ENCODE measurements at places on chromosomes 1 and 21. TPM values are rescaled to one million over a fixed set of nuclear protein-coding genes. Genes with fewer than 3 reads are reported as not detected.

GRCh38 chr1:76682138-76682537 lies 185.1 kb upstream of the ST6GALNAC5 start:
- H3K27ac ChIP-seq, result no peak overlapping the region
- no peak for DNase-seq
- H3K36me3 ChIP-seq, result no peaks in the 10 kb centered on the region
- no peaks in the 10 kb centered on the region for H3K4me1 ChIP-seq
- H3K27me3 ChIP-seq, result no peaks in the 10 kb centered on the region

DNA sequence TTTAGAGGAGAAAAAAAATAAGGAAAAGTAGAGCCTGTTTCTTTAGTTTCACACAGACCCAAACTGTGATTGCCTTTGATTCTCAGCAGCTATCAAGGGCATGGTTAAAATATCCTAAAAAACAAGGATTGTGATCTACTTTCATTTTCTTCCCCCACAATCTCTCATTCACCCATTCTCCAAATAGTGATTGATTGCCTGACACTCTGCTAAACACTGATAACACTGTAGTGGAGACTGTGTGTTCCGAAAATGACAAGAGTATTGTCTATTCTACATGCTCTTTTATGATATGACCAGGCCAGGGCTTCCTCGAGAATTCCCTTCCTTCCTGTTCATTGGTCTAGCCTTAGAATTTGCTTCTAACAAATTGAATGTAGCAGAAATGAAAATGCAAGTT lies 40.2 kb downstream of the PRMT6 start:
- no peak overlapping the region for H3K4me3 ChIP-seq
- no peaks in the 10 kb centered on the region for H3K27me3 ChIP-seq
- no peak for DNase-seq
- H3K4me1 ChIP-seq, result no peaks in the 10 kb centered on the region
- no peak overlapping the region for H3K27ac ChIP-seq

DNA sequence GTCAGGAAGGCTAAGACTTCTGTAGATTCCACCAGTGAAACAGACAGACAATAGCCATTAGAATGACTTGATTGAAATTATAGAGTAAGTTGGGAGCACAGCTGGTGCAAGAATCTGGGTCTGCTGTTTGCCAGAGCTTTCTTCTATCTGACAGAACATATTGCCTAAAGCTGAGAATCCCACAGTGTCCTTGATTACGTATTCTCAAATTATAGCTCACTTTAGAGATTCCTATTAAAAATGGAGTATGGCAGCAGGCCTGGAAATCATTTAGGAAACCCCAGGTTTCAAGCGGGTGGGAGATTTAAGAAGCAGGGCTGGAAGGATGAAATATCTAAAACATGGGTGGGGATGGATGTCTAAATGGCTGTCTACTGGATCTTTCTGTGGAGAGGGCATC lies 639.7 kb upstream of the CXADR start:
- H3K4me1 ChIP-seq, result no peaks in the 10 kb centered on the region
- no peak overlapping the region for H3K27ac ChIP-seq
- no peak for DNase-seq
- no peaks in the 10 kb centered on the region for H3K27me3 ChIP-seq
- H3K36me3 ChIP-seq, result no peaks in the 10 kb centered on the region

TSPAN2 gene
- 4.1 TPM for total RNA-seq

GRCh38 chr1:240804475-240804874 lies 192.5 kb upstream of the GREM2 start:
- no peaks in the 10 kb centered on the region for H3K4me1 ChIP-seq
- DNase-seq, result no peak
- H3K27me3 ChIP-seq, result no peaks in the 10 kb centered on the region
- no peaks in the 10 kb centered on the region for H3K36me3 ChIP-seq

DNA sequence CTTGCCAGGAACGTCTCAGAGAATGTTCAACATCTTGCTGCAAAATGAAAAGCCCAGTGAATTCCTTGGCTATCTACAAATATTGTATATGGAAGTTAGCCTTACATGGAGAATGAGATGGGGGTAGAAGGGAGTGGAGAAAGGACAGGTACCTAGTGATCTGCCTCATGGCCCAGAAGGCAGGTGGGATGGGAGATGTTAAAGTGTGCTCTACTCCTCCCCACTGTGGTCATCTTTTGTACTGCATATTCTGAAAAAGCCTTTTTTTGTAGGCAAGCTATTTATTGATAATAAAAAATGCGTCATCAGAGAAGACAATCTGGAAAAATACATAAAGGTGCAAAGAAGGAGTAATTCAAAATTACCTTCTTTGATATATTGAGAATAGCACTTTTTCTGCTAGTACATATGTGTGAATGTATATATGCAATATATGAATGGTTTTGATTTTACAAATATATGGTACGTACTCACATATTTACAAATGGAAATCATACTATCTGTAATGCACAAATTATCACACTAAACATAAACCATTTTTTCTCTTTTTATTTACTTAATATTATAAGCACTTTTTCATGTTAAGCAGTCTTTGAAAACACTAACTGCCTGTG lies 19.1 kb upstream of the SLC5A9 start:
- DNase-seq, result no peak
- no peaks in the 10 kb centered on the region for H3K4me1 ChIP-seq
- H3K27ac ChIP-seq, result no peak overlapping the region

GRCh38 chr1:74674278-74675048 lies 871 bp upstream of the ERICH3 start:
- H3K36me3 ChIP-seq, result no peaks in the 10 kb centered on the region
- H3K27me3 ChIP-seq, result no peaks in the 10 kb centered on the region
- H3K4me3 ChIP-seq, result no peak overlapping the region
- H3K27ac ChIP-seq, result no peak overlapping the region
- no peaks in the 10 kb centered on the region for H3K4me1 ChIP-seq

TAF5L gene
- total RNA-seq, result 10.3 TPM

CFHR4 gene
- not detected for total RNA-seq

DNA sequence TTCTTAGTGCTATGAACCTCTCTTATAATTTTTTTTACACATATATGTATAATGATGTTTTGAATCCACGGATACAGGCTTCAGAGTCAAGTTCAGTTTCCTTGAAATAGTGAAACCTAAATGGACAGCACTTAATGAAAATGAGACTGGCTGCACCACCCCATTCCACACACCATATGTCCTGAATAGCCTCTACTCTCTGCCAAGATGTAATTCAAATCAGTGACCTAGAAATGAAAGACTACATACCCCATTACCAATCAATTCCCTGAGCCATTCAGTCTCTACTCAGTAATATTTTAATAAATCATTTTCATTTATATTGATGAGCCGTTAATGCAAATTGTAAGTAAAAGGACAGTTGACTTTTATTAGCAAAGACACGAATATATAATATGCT lies 614.9 kb upstream of the TMPRSS15 start:
- H3K4me3 ChIP-seq, result no peak overlapping the region
- no peaks in the 10 kb centered on the region for H3K36me3 ChIP-seq
- no peak for DNase-seq

GRCh38 chr1:48017716-48018115 lies 20.5 kb upstream of the TRABD2B start:
- no peaks in the 10 kb centered on the region for H3K27me3 ChIP-seq
- H3K36me3 ChIP-seq, result no peaks in the 10 kb centered on the region
- H3K4me1 ChIP-seq, result no peaks in the 10 kb centered on the region
- DNase-seq, result no peak
- no peak overlapping the region for H3K27ac ChIP-seq

GRCh38 chr1:114292194-114292593 lies 138.5 kb upstream of the SYT6 start:
- no peak overlapping the region for H3K27ac ChIP-seq
- H3K36me3 ChIP-seq, result no peaks in the 10 kb centered on the region
- no peak for DNase-seq
- H3K4me3 ChIP-seq, result no peak overlapping the region

DNA sequence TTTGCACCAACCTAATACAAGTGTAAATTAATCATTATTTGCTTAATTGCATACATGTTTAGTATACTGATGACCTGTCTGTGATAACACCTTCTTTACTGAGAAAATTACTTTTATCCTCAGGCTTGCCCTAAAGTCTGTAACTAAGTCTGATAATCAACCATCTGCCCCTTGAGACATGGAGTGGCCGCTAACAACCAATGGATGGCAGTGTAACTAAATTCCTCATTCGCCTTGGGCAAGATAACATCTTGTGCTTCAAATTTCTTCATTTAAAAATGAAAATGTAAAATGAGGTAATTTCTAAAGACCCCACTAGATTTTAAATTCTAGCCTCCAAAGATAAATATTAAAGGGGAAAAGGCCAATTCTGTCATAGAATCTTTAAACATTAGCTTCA lies 85.1 kb downstream of the ENAH start:
- H3K36me3 ChIP-seq, result no peaks in the 10 kb centered on the region
- H3K27ac ChIP-seq, result no peak overlapping the region
- no peaks in the 10 kb centered on the region for H3K27me3 ChIP-seq
- H3K4me3 ChIP-seq, result no peak overlapping the region

- no peak overlapping the region for H3K27ac ChIP-seq
- H3K4me3 ChIP-seq, result no peak overlapping the region
- no peaks in the 10 kb centered on the region for H3K36me3 ChIP-seq
- no peaks in the 10 kb centered on the region for H3K27me3 ChIP-seq
- DNase-seq, result no peak
Measured at GRCh38 chr1:225355863-225356262, 72.0 kb downstream of the LBR start.

DNA sequence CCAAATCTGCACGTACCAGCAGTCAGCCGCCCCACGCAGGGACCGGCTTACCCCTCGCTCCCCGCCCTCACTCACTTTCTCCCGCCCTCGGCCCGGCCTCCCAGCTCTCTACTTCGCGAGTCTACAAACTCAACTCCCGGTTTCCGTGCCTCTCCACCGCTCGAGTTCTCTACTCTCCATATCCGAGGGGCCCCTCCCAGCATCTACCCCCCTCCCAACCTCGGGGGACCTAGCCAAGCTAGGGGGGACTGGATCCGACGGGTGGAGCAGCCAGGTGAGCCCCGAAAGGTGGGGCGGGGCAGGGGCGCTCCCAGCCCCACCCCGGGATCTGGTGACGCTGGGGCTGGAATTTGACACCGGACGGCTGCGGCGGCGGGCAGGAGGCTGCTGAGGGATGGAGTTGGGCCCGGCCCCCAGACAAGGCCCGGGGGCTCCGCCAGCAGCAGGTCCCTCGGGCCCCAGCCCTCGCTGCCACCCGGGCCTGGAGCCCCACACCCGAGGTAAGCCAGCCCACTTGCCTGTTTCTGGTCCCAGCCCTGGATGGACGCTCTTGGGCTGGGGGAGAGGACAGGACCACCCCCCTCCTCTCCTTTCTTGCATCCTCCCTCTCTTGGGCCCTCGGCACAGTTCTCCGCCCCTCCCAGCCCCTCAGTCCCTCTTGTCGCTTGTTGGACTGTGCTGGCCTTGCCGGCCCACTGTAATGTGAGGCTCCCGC lies at the start of gene ARTN:
Gene ARTN, plus strand, starts transcription at position 416 of the 715 bp plus-strand sequence. CDS start 1,856 bp downstream, outside the sequence.
- DNase-seq, result no peak
- H3K27ac ChIP-seq, result no peak within 1 kb of the TSS
- no peaks in the 10 kb centered on the region for H3K27me3 ChIP-seq
- H3K4me3 ChIP-seq, result peak within 1 kb of the TSS; percentile 21
- H3K4me1 ChIP-seq, result peaks cover 4% of the 10 kb centered on the region
- H3K36me3 ChIP-seq, result no peaks in the 10 kb centered on the region

PROK1 gene
- 39.4 TPM for total RNA-seq

HHIPL2 gene
- 0.75 TPM for total RNA-seq

TRIM33 gene
- 43.4 TPM for total RNA-seq

MIXL1 gene
- 0.57 TPM for total RNA-seq

GRCh38 chr1:17277511-17278159 lies 28.7 kb downstream of the PADI3 start:
- H3K4me1 ChIP-seq, result no peaks in the 10 kb centered on the region
- H3K27ac ChIP-seq, result no peak overlapping the region
- no peak overlapping the region for H3K4me3 ChIP-seq
- H3K36me3 ChIP-seq, result no peaks in the 10 kb centered on the region
- H3K27me3 ChIP-seq, result no peaks in the 10 kb centered on the region
